ENCODE measurements at places on chromosomes 1 and 21.

GRCh38 chr21:15058854-15059263, 5.9 kb downstream of the NRIP1 start:
- peak; percentile 26 for DNase-seq

- no peak for DNase-seq
Measured at GRCh38 chr1:72649991-72650390, 367.7 kb upstream of the NEGR1 start.

GRCh38 chr1:169115891-169116585, 9.5 kb downstream of the ATP1B1 start:
- DNase-seq: no peak

DNA sequence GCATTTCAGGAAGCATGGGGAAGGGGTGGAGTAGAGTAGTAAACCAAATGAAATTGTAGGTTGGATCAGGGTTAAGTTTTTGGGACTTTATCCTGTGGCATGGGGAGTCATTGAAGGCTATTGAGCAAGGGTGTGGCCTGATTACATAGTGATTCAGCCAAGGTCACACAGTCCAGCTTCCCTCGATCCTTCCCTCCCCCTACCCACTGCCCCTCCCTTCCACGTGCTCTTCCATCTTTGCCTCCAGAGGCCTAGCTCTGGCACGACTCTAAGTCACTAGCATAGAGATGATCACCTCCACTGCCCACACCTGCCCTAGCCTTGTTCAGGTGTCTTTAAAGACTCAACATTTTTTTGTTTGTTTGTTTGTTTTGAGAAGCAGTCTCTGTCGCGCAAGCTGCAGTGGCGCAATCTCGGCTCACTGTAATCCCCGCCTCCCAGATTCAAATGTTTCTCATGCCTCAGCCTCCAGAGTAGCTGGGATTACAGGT, 37.2 kb upstream of the SLC9A1 start:
- DNase-seq: no peak

DNA sequence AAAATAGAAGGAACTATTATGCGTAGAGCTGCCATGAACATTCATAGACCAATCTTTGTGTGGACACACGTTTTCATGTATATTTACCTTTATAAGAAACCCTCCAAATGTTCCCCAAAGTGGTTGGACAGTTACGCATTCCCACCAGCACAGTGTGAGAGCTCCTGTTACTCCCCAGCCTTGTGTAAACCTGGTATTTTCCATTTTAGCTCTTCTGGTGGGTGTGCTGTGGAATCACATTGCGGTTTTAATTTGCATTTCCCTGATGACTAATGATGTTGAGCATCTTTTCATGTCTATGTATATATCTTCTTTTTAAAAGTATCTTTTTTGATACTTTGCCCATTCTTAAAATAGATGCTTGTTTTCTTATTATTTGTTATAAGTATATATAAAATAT, 3.2 kb upstream of the UBASH3A start:
- DNase-seq: no peak

DNA sequence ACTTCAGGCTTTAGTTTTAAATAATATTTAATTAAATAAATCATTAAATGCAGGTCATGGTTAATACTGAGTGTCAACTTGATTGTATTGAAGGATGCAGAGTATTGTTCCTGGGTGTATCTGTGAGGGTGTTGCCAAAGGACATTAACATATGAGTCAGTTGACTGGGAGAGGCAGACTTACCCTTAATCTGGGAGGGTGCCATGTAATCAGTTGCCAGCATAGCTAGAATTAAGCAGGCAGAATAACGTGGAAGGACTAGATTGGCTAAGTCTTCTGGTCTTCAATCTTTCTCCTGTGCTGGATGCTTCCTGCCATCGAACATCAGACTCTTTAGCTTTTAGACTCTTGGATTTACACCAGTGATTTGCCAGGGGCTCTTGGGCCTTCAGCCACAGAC, 85.3 kb downstream of the MAP3K21 start:
- no peak for DNase-seq

DNA sequence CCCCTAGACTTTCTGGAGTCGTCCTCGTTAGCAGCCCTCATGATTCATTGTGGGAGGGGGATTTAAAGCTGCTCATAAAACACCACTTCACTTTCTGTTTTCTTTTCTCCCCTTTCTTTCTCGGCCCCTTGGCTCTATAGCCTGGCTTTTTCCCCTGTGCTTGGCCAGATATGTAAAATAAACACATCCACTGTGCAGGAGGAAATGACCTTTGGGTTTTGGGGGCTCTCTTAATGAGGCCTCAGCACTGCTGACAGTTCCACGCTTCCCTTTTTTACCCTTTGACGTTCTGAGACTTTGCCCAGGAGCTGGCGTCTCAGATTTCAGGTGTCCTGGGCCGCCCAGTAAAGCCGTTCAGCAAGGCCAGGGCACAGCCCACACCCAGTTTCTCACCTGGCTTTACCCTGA, 65.7 kb downstream of the RUNX3 start:
- peak; percentile 21 for DNase-seq

All from hematopoietic multipotent progenitor cell treated with erythropoietin and hydrocortisone succinate and interleukin-3 and kit ligand, for 6 days (in vitro differentiated cells).